OCI-M1 (cell line): ENCODE measurements at places on chromosomes 1 and 21.

DNA sequence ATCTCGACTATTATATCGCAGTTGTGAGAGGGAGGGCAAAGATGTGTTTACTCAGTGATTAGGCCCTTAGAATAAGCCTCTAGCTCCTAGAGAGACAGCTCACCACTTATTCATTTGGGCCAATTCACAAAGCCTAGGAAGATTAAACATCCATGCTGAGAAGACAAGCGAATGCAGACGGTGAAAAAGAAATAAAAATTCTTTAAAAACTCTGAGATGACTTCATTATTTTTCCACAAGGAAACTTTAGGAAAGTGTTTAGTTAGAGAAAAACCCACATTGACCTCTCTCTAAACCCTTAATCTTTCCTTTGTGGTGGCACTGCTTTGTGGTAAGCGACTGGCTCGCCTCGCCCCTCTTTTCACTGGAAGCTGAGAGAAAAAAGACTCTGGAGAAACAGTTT lies 146.8 kb upstream of the DMRTA2 start:
- DNase-seq = no peak

DNA sequence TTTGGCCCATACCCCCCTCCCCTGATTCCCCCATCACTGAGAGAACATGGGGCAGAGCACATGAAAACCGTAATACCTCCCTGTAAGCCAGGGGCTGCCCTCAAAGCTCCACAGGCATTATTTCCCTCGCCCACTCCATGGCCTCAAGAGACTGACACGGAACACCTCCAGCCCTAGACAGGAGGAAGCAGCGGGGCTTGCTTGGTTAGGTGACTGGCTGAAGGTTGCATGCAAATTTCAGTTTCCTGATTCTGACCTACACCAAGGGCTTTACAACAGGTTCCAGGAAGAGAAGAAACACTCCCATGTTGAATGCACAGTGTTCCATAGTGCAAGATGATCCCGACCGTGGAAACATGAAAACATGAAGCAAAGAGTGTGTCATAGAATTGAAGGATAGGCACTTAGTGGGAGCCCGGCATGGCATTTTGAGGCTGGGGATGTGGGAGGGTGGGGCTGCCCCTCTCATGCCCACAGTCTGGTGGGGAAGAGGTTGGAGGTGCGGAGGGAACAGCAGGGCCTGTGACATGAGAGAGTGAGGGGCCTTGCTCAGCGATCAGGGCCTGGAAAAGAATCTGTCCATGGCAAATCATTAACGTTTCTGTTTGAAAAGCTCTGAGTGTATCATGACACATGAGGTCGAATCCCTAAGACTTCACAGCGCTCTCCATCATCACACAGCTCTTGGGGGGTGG lies 33.5 kb downstream of the GPR137B start:
- no peak for DNase-seq

GRCh38 chr1:227897704-227898438 lies 49.9 kb downstream of the WNT9A start:
- DNase-seq = no peak

DNA sequence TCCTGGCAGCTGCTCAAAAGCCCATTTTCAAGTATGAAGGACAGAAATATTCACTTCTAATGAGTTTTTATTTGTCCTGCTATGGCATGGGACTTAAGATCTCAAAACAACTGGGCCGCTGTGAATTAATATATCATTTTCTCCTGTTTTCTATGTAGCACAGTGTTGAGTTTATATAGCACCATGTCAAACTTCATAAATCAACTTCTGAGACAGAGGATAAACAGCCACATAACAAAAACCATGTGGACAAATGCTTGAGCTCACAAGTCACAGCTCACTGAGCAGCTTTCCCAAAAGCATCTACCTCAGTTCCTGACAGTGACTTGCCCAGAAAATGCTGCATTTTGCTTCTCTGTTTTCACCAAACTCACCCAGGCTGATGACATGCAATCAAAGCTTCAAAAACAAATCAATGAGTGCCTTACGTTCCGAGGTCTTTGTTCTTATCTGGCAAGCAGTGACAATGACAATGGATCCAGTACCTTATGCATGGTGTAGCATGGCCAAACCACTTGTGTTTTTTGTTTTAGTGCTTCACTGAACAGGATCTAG lies 722.6 kb downstream of the LRRIQ3 start:
- DNase-seq = no peak

DNA sequence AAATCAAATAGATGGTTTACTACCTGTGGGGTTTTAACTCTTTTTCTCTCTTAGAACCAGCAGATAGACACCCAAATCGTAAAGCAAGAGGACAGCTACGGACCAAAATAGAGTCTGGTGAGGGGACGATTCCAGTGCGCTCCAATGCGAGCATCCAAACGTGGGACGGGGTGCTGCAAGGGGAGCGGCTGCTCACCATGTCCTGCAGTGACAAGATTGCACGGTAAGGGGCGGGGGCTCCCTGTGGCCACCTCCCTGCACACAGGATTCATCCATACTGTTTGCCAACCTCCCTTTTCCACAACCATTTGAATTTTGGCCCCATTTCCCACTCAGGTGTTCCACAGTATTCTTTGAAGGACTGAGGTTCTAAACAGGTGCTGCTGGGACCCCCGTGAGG lies 102.8 kb downstream of the POFUT2 start:
- no peak for DNase-seq
